Karpas-422 (cell line): ENCODE measurements at places on chromosomes 13 and 19.

DNA sequence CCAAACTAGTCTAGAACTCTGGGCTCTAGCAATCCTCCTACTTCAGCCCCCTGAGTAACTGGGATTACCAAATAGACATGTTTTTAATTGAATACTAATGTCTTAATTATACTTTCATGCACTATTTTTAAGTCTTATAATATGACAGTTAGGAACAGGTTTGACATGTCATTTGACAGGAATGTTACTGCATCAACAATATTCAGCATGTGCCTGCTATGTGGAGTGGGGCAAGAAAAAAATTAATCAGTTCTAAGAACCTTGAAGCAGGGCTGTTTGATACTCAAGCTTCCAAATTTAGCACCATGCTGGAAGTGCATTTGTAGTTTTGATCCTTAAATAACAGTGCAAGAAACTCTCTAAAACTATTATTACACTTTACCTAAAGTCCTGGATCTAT, 265.3 kb downstream of the MZT1 start:
- DNase-seq = no peak

DNA sequence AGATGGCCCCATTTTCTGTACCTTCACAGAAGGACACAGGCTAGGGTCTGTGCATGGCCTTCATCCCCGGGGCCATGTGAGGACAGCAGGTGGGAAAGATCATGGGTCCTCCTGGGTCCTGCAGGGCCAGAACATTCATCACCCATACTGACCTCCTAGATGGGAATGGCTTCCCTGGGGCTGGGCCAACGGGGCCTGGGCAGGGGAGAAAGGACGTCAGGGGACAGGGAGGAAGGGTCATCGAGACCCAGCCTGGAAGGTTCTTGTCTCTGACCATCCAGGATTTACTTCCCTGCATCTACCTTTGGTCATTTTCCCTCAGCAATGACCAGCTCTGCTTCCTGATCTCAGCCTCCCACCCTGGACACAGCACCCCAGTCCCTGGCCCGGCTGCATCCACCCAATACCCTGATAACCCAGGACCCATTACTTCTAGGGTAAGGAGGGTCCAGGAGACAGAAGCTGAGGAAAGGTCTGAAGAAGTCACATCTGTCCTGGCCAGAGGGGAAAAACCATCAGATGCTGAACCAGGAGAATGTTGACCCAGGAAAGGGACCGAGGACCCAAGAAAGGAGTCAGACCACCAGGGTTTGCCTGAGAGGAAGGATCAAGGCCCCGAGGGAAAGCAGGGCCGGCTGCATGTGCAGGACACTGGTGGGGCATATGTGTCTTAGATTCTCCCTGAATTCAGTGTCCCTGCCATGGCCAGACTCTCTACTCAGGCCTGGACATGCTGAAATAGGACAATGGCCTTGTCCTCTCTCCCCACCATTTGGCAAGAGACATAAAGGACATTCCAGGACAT, 7.0 kb upstream of the CEACAM7 start:
- no peak for DNase-seq

DNA sequence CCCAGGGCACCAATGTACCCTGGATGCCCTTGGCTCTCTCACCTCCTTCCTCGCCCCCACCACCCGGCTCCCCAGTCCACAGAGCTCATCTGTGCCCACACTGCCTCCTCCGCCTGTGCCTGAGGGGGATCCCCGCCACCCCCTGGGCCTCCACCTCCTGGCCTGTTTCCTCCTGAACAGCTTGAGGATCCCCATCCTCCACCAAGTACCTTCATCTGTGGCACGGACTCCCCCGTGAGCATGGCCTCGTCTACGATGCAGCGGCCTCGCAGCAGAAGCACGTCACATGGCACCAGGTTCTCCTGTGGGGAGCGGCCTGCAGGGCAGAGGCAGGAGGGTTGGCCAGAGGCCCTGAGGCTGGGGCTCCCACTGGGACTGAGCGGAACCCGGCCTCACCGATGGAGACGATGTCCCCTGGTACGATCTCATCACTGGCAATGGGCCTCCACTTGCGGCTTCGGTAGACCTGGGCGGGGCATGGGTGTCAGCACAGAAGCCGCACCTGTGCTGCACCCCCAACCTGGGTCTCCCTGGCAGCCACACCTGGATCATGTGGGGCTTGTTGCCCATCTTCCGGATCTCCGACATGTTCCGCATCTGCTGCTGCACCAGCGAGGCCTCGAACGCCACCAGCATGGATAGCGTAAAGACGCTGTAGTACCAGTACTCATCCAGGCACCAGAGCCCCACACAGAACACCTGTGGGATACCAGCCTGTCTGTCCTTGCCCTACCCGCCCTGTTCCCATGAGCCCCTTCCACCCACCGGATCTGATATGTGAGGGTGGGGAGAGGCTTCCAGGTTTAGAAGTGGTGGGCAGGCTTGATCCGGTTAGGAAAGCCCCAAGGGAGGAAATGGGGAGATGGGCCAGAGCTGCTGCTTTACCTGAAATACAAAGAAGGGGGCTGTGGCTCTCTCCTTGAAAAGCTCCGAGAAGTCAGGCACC, 6.8 kb downstream of the ATP13A1 start:
- DNase-seq = no peak

DNA sequence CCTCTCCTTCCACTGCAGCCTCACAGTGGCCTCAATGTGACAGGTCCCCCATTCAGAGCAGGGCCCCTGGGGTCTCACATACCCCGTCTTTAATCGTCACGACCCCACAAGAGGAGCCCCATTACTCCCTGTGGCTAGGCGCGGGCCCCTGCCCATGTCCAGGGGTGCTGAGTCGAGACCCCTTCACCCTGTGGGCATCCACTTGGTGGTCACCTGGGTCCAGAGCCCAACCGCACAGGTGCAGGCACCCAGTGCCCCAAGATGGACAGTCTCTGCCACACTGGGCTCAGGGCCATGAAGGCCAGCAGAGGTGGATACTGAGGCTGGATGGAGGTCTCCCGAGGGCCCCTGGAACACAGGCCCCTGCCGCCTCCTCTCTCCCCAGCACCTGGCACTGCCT, 3.0 kb downstream of the TMEM259 start:
- no peak for DNase-seq
